Stimulated activated CD8-positive, alpha-beta memory T cell treated with anti-CD3 and anti-CD28 coated beads, Interleukin-7, amount 100 ng/mL, for 1 hour (primary cell): ENCODE measurements at places on chromosomes 16 and 17.

GRCh38 chr17:65097110-65097509 lies 40.1 kb upstream of the RGS9 start:
- DNase-seq: no peak

DNA sequence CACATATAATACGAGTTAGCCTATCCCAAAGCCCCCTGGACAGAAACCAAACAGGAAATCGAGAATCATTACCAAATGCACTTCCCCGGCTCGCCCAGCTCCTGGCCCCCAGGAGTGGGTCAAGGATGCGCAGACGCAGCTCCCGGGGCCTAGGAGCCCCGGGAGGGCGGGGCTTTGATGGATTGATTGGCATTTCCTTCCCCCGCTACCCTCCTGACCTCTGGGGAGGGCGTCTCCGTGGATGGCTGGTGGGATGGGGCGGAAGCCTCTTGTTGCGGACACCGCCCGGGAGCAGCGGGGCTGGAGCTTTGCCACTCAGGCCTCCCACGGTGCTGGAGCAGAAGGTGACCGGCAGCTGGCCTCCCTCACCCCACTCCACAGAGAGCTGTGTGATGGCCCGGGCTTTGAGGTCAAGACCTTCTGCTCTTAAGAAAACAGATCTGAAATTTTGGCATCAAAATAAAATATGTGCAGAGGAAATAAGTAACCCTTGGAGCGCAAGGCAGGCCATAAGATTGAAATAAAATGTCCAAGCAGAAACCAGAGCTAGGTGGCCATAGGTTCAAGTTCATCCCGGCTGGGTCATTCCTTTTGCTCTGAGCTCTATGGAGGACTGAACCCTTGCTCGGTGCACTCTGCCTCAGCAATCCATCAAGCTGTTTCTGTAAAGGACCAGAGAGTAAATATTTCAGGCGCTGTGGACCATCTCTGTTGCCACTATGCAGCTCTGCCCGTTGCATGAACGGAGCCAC lies 262.3 kb downstream of the SOX9 start:
- DNase-seq: no peak

DNA sequence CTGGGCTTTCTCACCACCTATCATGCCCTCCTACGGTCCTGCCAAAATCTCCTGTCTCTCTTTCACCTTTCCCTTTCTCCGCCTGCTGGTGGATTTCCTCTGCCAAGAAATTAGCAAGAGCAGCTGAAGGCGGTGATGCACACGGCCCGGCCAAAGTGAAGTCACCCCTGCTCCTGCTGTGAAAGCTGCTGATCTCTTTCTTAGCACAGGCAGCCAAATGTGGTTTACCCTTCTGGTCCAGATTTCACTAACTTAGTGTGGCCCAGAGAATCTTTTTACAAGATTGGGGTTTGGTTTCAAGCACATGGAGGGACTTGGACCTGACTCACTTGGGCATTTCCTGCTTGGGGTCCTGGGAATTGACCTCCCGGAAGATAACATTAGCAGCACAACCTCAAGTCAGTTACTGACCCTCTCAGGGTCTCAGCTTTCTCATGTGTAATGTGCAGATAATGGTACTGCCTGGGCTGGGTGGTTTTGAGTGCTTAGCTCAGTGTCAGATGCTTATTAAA lies 155.7 kb downstream of the SOCS1 start:
- no peak for DNase-seq

DNA sequence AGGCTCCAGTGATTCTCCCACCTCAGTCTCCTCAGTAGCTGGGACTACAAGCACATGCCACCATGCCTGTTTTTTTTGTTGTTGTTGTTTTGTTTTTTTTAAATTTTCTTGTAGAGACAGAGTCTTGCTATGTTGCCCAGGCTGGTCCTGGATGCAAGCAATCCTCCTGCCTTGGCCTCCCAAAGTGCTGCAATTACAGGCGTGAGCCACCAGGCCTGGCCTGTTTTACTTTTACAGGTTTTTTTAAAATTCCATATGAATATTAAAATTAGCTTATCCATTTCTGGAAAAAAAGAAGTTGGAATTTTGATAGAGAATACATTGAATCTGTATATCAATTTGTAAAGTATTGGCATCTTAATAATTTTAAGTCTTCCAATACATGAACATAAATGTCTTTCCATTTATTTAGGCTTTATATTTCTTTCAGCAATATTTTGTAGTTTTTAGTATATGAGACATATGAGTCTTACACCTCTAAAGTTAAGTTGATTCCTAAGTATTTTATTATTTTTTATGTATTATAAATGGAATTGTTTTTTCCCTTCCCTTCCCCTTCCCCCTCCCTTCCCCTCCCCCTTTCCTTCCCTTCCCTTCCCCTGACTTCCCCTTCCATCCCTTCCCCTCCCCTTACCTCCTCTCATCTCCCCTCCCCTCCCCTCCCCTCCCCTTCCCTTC lies 323.5 kb upstream of the SALL1 start:
- no peak for DNase-seq

GRCh38 chr17:35555691-35556090 lies 4.9 kb downstream of the SLFN14 start:
- DNase-seq: no peak

GRCh38 chr16:87395181-87395842 lies 3.2 kb downstream of the MAP1LC3B start:
- no peak for DNase-seq

- DNase-seq: no peak
Observed at GRCh38 chr17:10384175-10384574, 11.4 kb upstream of the MYH13 start.

DNA sequence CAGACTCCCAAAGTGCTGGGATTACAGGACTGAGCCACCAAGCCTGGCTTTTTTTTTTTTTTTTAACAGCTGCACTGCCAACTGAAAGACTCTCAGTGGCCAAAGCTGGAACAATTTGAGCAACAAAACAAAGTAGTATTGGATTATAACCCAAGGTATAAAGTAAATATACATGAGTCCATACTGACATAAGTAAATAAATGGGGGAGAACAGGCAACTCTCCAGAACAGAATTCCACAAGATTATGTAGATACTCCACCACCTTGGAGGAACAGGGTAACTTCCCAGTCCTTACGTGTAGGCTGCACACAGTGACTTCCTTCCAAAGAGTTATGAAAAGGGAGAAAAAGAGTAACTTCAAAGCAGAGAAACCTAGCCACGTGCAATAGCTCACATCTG lies 15.7 kb downstream of the CMC2 start:
- no peak for DNase-seq

- no peak for DNase-seq
Observed at GRCh38 chr17:17765359-17766076, 71.3 kb downstream of the SREBF1 start.

- no peak for DNase-seq
Observed at GRCh38 chr16:70728150-70728549, 42.3 kb upstream of the MTSS2 start.

- DNase-seq: no peak
Observed at GRCh38 chr16:73793260-73793659, 503.4 kb upstream of the PSMD7 start.

GRCh38 chr16:54657058-54657708 lies 273.5 kb upstream of the IRX5 start:
- DNase-seq: no peak

DNA sequence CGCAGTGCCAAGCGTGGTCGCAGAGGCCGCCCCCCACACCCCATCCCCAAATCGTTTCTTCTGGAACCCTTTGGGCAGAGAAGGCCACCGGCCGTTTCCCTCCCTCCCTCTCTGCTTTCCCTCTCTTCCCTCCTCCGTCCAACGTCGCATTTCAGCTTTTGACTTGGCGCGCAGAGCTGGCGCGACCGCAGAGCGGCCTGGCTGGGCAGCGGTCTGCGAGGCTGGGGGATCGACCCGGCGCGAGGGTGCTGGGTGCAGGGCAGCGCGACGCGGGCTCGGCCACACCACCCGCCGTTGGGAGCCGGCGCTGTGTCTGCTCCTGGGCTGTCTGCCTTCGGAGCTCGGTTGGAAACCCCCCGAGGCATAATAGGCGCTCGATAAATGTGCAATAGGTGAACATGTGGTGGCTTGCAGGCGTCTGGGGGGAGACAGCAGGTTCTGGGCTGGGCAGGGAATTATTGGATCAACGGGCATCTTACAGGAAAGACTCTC lies 2.8 kb upstream of the NTN3 start:
- DNase-seq: no peak

DNA sequence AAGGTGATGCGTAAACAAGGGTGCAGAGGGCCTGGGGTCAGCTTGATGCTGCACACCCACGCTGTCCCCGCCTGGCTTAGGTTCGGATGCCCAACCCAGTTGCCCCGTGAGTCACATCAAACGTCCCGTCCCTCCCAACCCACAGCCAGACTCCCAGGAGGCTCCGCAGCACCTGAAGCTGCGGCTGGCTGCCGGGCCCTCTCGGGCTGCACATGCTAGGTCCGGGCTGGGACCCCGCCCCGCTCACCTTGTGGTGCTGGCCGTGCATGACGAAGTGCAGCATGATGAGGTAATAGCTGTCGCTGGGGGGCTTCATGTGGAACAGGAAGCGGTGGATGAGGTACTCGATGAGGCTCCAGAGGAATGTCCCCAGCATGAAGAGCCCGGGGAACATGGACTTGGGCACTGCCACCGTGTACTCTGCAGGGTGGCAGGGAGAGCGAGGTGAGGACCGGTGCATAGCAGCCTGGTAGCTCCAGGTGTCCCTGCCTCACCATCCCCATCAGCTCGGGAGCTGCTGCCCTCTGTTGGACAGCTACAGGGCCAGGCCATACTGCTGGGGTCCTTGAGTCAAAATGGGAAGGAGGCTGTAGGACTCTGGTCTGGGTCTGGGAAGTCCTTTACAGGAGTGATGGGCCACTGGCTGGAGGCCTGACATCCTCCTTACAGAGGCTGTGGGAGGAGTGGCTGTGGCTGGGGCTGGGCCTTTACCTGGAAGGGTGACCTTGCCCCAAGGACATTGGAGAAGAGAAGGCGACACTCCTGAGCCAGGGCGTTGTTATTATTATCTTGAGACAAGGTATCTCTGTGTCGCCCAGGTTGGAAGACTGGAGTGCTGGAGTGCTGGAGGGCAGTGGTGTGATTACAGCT lies 18.3 kb upstream of the MLKL start:
- DNase-seq: no peak

GRCh38 chr16:50819706-50820105 lies 77.8 kb downstream of the CYLD start:
- DNase-seq: no peak

- no peak for DNase-seq
Observed at GRCh38 chr17:9051561-9051960, 30.3 kb downstream of the NTN1 start.

- DNase-seq: no peak
Observed at GRCh38 chr16:86101137-86101896, 202.4 kb downstream of the IRF8 start.
